ENCODE measurements at places on chromosomes 1 and 21.
A peak's percentile ranks its signal among the peaks of the same experiment; 100 is the strongest.

DNA sequence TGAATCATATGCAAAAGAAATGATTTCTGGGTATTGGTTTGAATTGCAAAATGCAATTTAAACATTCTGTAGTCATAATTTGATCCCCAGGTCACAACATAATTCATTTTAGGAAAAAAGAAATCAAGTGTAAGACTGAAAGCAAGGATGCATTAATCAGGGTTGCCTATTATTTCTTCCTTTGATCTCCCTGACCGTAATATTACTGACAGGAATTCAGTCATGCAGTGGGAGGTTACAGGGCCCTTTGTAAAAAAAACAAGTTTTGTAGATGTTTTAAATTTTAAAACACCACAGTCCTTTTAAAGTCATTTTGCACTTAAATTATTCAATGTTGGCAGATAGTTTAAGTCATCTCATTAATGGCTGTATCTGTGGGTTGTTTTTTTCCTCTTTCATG is 263.0 kb upstream of the NCAM2 start:
- DNase-seq, result no peak

DNA sequence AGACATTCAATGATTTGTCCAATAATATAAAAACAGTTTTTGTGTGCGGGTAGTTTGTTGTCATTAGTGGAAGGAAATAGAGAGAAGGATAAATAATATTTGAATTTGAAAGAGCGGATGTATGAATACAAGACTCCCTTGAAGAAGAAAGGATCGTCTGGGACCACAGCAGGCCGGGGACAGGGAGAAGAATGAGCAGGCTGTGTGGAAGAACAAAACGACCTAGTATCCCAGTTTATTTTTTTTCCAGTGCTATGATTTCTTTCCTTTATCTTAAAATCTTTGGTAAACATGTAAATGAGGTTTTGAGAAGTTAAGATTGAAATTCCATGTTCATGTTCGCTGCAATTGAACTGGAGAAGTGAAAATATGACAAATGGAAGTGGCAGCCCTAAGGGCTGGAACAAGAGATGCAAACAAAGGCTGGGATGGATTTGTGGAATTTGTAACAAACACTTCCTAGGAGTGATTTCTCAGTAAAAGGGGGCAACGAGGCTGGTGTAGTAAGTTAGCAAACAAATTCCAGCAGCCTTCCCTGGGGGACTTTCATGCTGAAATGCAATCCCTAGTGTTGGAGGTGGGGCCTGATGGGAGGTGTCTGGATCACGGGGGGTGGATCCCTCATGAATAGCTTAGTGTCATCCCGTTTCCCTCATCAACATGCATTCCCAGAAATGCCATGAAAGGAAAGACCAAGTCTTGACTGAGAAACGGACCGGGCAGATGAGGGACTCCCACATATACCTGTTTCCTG is 10.2 kb upstream of the IFI16 start:
- peak; percentile 42 for DNase-seq

DNA sequence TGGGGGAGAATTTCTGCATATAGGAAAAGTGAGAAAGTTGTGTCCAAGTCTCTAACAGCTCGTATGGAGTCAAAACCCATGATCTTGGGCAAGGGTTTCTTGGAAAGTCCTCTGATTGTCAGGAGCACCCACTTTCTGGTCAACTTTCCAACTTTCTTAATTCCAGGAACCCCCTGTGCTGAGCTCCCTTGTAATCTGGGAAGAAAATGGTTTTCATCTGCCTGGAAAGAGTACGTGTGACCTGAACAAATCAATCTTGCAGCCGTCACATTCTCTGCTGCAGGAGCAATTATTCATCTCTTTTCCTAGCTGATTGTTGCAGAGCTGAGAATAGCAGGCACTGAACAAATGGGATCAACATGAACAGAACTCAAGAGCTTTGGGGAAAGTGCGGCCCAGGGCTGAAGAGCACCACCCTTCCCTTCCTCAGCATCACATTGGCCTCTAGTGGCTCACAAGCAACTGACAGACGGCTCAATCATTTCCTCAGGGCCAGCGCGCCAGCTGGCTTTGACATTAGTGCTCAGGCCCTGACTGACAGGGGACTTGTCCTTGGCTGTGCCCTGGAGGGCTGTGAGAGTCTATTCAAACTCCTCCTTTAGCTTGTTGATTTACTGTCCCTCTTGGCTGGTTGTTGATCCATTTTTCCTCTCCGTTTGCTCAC is 295.2 kb downstream of the HLX start:
- DNase-seq, result peak; percentile 36

DNA sequence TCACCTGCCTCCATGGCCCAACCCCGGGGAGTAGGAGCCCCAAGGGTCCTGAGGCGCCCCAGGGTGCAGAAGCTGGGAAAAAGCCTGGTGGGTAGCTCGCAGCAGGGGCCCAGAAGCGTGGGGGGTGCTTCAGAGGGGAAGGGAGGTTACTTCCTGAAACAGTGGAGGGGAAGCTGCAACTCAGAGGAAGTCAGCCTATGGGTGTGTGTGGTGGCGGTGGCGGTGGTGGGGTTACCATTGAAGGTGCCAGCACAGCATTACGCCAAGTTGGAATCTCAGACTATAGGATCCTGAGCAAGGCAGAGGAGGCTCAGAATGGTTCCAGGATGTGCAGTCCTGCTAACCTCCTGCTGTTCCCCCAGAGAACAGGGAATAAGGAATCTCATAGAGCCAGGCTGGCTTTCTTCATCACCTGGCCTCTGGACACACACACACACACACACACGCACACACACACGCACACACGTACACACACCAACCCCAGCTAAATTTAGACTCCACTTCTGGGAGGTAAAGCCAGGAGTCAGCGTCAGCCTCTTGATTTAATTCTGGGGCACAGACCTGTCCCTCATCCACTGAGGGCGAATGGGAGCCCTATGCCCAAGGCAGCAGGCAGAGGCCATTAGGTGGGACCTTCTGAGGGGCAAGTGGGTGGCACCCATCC is 1.3 kb downstream of the DENND4B start:
- DNase-seq, result peak; percentile 29

All from body of pancreas (tissue), 4 donors.